ENCODE measurements at places on chromosomes 1 and 21.
A peak's percentile ranks its signal among the peaks of the same experiment; 100 is the strongest.

- no peak overlapping the region for H3K4me3 ChIP-seq
- no peak for DNase-seq
- H3K4me1 ChIP-seq = peaks cover 22% of the 10 kb centered on the region
- H3K36me3 ChIP-seq = no peaks in the 10 kb centered on the region
- H3K27ac ChIP-seq = no peak overlapping the region
Measured at GRCh38 chr1:167404908-167405307, 113.4 kb downstream of the CD247 start.

- no peak overlapping the region for H3K27ac ChIP-seq
Measured at GRCh38 chr1:5830771-5831599, 161.2 kb downstream of the NPHP4 start.

DNA sequence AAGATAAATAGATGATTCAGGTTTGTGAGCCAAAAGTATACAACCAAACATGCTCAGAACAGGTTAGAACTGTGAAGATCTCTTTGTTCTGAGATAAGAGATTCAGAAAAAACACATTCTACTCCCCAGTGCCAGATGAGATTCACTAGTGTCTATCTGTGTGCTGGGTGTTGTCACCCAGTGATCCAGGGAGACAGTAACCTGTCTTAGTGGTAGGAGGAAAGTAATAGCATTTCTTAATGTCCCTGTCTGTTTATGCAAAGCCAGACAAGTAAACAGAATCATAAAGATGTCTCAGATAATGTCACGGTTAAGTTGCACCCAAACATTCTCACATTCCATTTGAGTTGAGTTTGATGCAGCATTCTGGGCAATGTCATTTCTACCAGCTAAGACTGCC lies 18.9 kb upstream of the NKAIN1 start:
- H3K27ac ChIP-seq = no peak overlapping the region
- H3K36me3 ChIP-seq = peaks cover 13% of the 10 kb centered on the region
- no peaks in the 10 kb centered on the region for H3K4me1 ChIP-seq
- no peaks in the 10 kb centered on the region for H3K27me3 ChIP-seq
- H3K4me3 ChIP-seq = no peak overlapping the region

GRCh38 chr1:203136409-203137042 lies 9.0 kb downstream of the ADORA1 start:
- no peak overlapping the region for H3K4me3 ChIP-seq
- no peak overlapping the region for H3K27ac ChIP-seq
- no peak for DNase-seq
- no peaks in the 10 kb centered on the region for H3K4me1 ChIP-seq

DNA sequence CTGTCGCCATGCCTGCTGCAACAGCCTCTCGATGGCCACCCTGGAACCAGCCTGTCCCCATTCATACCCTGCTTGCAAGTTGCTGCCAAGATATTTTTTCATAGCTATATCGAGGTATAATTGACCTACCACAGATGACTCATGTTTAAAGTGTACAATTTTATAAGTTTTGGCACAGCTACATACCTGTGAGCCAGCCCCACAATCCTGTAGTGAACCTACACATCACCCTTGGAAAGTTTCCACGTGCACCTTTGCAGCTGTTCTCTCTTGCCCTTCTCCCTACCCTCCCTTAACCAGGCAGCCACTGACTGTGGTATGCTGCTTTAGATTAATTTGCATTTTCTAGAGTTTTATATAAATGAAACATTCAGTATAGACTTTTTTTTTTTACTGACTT lies 23.0 kb upstream of the KCNJ6 start:
- no peaks in the 10 kb centered on the region for H3K36me3 ChIP-seq
- no peak overlapping the region for H3K4me3 ChIP-seq
- H3K27ac ChIP-seq = no peak overlapping the region
- H3K4me1 ChIP-seq = no peaks in the 10 kb centered on the region
- no peaks in the 10 kb centered on the region for H3K27me3 ChIP-seq
- DNase-seq = no peak

- peak overlapping the region; percentile 67 for H3K4me3 ChIP-seq
- no peaks in the 10 kb centered on the region for H3K27me3 ChIP-seq
- DNase-seq = no peak
- H3K27ac ChIP-seq = no peak overlapping the region
- peaks cover 13% of the 10 kb centered on the region for H3K4me1 ChIP-seq
- no peaks in the 10 kb centered on the region for H3K36me3 ChIP-seq
Measured at GRCh38 chr1:46467183-46467504, 22.5 kb upstream of the DMBX1 start.

DNA sequence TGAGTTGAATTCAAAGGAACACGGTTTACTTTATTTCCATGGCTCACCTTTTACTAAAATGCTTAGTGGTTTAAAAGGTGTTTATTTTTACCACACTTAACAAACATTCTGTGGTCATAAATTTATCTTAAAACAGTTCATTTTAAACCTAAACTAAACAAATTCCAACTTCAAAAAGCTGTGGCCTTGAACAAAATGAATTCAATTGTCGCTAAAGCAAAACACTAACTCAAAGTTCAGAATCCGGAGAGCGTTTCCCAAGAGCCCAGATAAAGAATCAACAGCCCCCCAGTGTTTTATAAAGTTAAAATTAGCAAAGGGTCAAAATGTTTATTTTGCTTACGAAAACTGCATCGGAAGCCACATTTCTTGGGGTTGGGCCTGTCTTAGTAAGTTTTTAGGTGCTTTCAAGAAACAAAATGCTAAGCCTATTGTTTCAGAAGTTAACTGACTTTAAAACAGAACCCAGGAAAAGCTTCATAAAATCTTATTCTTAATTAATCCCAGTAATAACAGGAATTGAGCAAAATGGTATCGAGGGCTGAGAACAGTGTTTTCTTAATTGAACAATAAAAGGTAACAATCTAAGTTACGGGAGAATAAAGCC lies 1.3 kb downstream of the PUM1 start:
- peak overlapping the region; percentile 69 for H3K4me3 ChIP-seq
- H3K27me3 ChIP-seq = no peaks in the 10 kb centered on the region
- DNase-seq = no peak
- peak overlapping the region; percentile 96 for H3K27ac ChIP-seq
- H3K4me1 ChIP-seq = peaks cover 30% of the 10 kb centered on the region

GRCh38 chr1:235632506-235633401 lies 16.8 kb downstream of the GNG4 start:
- no peaks in the 10 kb centered on the region for H3K4me1 ChIP-seq
- no peak for DNase-seq
- no peak overlapping the region for H3K27ac ChIP-seq
- H3K36me3 ChIP-seq = no peaks in the 10 kb centered on the region
- peak overlapping the region; percentile 24 for H3K4me3 ChIP-seq

DNA sequence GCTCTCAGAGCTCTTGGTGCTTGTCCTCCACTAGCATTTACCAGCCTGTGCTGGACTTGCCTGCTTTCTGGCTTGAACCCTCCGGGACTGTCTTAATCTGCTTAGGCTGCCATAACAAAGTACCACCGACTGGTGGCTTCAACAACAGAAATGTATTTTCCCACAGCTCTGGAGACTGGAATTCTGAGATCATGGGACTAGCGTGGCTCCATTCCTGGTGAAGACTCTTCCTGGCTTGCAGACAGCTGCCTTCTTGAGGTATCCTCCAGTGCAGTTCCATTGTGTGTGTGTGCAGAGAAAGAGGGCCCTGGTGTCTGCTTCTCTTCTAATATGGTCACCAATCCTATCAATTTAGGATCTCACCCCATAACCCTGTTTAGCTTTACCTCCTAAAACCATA lies 22.0 kb upstream of the RCAN1 start:
- H3K27ac ChIP-seq = no peak overlapping the region
- no peaks in the 10 kb centered on the region for H3K27me3 ChIP-seq
- H3K36me3 ChIP-seq = no peaks in the 10 kb centered on the region
- H3K4me3 ChIP-seq = no peak overlapping the region
- no peak for DNase-seq

- H3K4me1 ChIP-seq = peaks cover 4% of the 10 kb centered on the region
- no peaks in the 10 kb centered on the region for H3K27me3 ChIP-seq
- no peaks in the 10 kb centered on the region for H3K36me3 ChIP-seq
- DNase-seq = no peak
- no peak overlapping the region for H3K27ac ChIP-seq
Measured at GRCh38 chr1:116451702-116452101, 78.7 kb downstream of the ATP1A1 start.

- peak overlapping the region; percentile 90 for H3K27ac ChIP-seq
- no peak for DNase-seq
- H3K4me3 ChIP-seq = peak overlapping the region; percentile 40
Measured at GRCh38 chr1:18948913-18949685, 7.4 kb downstream of the IFFO2 start.

GRCh38 chr1:3476666-3477065 lies 22.2 kb downstream of the ARHGEF16 start:
- DNase-seq = no peak
- H3K27ac ChIP-seq = no peak overlapping the region
- H3K27me3 ChIP-seq = no peaks in the 10 kb centered on the region
- no peaks in the 10 kb centered on the region for H3K36me3 ChIP-seq

DNA sequence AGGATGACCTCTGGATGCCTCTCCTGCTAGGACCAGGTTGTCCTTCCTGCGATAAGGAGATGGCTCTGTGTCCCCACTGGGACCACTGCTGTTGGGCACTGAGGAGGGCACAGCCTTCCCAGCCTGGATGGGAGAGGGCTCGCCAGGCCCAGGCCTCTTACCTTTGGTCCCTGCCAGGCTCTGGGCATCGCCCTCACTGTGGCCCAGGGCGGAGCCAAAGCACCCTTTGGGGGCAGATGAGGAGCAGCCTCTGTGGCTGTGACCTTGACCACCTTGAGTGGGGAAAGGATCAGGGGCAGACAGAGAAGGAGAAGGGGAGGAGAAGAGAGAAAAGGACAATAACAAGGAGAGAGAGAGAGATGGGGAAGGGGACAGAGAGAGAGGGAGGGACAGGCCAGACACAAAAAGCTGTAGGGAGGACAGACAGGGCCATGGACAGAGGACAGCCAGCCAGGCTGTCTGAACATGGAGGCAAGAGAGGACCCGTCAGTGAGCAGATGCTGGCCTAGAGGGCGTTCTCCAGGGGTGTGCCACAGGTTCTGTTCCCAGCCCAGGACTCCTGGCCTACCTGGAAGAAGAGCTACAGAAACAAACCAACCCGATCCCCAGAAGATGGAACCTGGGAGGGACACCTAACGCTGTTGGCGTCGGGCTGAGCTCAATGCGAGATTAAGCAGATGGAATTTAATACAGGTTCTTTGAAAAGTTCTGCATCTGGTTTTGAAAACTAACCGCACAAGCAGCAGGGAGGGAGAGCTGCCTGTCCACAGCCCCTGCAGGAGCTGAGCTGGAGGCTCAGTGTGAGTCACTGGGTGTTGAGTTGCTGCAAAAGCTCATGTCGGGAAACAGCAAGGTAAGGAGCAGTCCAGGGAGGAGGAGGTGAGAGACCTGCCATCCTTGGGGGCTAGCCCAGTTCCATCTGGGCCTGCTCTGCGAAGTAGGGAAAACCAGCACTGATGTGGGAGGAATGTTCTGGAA lies 262.1 kb downstream of the PTPRU start:
- no peak overlapping the region for H3K27ac ChIP-seq
- H3K4me1 ChIP-seq = no peaks in the 10 kb centered on the region
- peak; percentile 39 for DNase-seq
- no peak overlapping the region for H3K4me3 ChIP-seq
- H3K27me3 ChIP-seq = no peaks in the 10 kb centered on the region
- no peaks in the 10 kb centered on the region for H3K36me3 ChIP-seq

- no peaks in the 10 kb centered on the region for H3K27me3 ChIP-seq
- no peak for DNase-seq
- no peaks in the 10 kb centered on the region for H3K36me3 ChIP-seq
- H3K27ac ChIP-seq = no peak overlapping the region
- H3K4me3 ChIP-seq = no peak overlapping the region
Measured at GRCh38 chr21:37811711-37812110, 104.5 kb downstream of the KCNJ6 start.

DNA sequence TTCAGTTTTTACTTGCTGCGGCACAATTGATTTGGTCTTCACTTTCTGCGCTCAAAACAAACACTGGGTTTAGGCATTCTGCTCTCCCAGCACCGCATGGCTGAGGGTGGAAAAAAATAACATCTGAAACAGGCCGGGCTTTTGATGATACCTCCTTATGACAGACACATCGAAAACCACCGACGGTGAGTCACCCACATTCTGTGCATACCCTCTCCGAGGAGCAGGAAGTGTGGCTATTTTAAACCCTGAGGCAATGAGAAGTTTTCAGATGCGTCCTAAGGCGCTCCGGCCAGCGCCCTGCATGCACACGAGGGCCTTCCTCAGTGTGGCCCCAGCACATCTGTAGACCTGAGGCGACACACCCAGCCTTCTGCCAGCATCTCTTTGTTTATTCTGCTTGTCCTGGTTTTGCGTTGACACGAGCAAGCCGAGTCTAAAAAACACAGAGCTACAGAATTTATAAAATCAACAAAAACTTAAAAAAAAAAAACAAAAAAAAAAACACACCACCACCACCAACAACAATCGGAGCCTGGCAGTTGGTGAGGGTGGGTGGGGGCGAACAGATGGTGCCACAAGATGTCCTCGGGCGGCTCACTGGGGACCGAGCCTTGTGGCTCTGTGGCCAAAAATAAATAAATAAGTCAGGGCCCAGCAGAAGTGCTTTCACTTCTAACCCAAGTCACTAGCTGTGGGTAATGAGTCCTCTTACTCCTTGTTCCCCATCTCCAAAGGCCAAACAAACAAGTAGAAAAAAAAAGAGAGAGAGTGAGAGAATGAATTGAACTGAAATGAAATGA lies 162.6 kb upstream of the IRF2BP2 start:
- H3K4me1 ChIP-seq = peaks cover 15% of the 10 kb centered on the region
- H3K27me3 ChIP-seq = no peaks in the 10 kb centered on the region
- peak overlapping the region; percentile 5 for H3K4me3 ChIP-seq
- DNase-seq = peak; percentile 92
- no peaks in the 10 kb centered on the region for H3K36me3 ChIP-seq

GRCh38 chr1:231580874-231581273 lies 45.7 kb upstream of the DISC1 start:
- no peak overlapping the region for H3K4me3 ChIP-seq
- DNase-seq = no peak
- no peaks in the 10 kb centered on the region for H3K4me1 ChIP-seq
- no peaks in the 10 kb centered on the region for H3K36me3 ChIP-seq
- no peak overlapping the region for H3K27ac ChIP-seq
- no peaks in the 10 kb centered on the region for H3K27me3 ChIP-seq

DNA sequence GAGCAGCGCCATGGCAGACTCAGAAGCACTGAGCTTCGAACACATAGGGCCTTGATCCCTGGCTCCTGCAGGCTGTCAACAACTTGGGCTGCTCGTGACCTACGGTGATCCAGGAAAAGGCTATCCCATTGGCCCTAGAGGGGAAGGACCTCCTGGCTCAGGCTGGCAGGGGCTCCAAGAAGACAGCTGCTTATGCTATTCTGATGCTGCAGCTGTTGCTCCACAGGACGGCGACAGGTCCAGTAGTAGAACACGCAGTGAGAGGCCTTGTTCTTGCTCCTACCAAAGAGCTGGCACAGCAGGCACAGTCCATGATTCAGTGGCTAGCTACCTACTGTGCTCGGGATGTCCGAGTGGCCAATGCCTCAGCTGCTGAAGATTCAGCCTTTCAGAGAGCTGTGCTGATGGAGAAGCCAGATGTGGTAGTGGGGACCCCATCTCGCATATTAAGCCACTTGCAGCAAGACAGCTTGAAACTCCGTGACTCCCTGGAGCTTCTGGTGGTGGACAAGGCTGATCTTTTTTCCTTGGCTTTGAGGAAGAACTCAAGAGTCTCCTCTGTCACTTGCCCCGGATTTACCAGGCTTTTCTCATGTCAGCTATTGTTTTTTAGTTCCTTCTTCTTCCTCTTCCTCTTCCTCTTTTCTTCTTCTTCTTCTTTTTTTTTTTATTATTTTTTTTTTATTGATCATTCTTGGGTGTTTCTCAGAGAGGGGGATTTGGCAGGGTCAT lies 18.9 kb downstream of the ITLN2 start:
- no peak for DNase-seq
- H3K27me3 ChIP-seq = no peaks in the 10 kb centered on the region
- H3K36me3 ChIP-seq = no peaks in the 10 kb centered on the region
- no peak overlapping the region for H3K27ac ChIP-seq
- H3K4me3 ChIP-seq = no peak overlapping the region

GRCh38 chr1:3463408-3463863 lies 9.0 kb downstream of the ARHGEF16 start:
- H3K36me3 ChIP-seq = no peaks in the 10 kb centered on the region
- H3K27me3 ChIP-seq = no peaks in the 10 kb centered on the region
- H3K4me1 ChIP-seq = no peaks in the 10 kb centered on the region
